ENCODE measurements at places on chromosomes 2 and 18.

GRCh38 chr2:113233593-113234550, 44.8 kb downstream of the PAX8 start:
- no peak overlapping the region for H3K4me3 ChIP-seq
- no peak overlapping the region for H3K27ac ChIP-seq
- no peaks in the 10 kb centered on the region for H3K27me3 ChIP-seq
- DNase-seq, result no peak
- no peaks in the 10 kb centered on the region for H3K36me3 ChIP-seq

DNA sequence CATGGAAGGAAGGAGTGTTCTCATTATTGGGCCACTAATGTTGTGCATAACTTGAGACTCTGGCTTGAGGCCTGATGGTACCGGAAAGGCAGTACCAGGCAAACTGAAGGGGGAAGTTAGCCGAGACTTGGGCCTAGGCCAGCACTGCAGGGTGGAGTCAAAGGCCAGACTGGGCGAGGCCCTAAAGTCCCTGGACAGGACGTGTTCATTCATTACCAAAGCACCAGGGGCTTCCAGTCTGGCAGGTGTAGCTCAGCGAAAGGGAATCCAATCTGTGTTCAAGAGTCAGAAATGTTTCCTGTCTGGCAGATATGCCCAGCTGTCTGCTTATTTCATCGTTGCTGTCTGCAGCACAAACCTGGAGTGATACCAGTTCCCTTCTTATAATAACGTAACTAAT, 4.7 kb upstream of the ITSN2 start:
- no peak overlapping the region for H3K27ac ChIP-seq
- no peak overlapping the region for H3K4me3 ChIP-seq
- DNase-seq, result no peak
- H3K4me1 ChIP-seq, result no peaks in the 10 kb centered on the region

DNA sequence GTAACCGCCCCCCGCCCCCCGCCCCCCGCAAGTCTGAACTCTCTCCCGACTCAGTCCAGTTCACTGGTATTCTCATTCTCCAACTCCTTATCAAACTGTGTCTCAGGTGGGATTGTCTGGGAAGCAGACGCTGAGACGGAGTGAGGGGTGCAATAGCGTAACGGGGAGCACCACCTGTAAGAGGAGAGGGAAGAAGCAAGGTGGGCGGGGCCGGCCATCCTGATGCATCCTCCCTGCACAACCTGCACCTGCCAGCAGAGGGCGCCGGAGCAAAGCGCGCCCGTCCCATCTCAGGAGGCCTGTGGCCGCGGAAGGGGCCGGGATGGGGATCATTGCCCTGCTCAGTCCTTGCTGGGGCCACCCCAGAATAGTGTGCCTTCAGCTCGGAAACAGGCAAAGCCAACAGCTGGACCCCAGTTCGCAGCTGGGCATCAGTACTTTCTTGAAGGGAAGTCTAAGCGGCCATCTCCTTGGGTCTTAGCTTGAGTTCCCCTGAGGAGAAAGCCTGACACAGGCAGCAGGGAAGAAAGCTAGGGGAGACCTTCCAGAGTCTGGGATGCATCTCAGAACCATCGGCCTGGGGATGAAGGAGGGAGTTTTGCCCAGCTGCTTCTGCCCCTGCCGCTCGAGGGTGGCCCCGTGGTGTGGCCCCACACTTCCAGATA, 208.0 kb downstream of the TFCP2L1 start:
- peak overlapping the region; percentile 37 for H3K4me3 ChIP-seq
- DNase-seq, result peak; percentile 88
- H3K27me3 ChIP-seq, result peaks cover 53% of the 10 kb centered on the region
- no peaks in the 10 kb centered on the region for H3K36me3 ChIP-seq
- peaks cover 13% of the 10 kb centered on the region for H3K4me1 ChIP-seq
- H3K27ac ChIP-seq, result no peak overlapping the region

DNA sequence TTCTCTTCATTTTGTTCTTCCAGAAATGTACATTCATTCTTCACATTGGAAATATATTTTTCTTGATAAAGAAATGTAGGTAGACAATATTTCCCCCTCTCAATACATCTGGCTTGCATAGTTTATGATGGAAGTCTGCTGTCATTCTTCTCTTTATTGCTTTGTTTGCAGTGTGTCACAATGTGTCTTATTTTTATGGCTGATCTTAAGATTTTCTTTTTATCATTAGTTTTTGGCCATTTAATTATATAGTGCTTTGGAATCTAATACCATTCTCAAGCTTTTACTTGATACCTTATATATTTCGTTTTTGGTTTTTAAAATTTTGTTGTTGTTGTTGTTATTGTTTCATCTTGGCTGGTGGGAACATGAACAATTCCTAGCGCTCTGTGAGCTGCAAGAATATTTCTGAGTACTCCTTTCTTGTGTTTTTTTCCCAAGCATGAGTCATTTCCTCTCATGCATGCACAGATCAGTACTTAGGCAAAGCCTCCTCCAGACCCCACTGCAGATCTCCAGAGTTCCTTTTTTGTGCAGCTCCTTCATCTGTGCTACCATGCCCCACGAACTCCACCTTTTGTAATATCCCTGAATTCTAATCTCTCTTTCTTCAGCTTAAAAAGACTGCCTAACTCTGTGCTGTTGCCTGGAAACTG, 13.7 kb upstream of the MMADHC start:
- H3K36me3 ChIP-seq, result no peaks in the 10 kb centered on the region
- H3K4me3 ChIP-seq, result no peak overlapping the region
- H3K27me3 ChIP-seq, result no peaks in the 10 kb centered on the region
- H3K4me1 ChIP-seq, result no peaks in the 10 kb centered on the region

GRCh38 chr2:48829036-48829435, 73.5 kb upstream of the LHCGR start:
- H3K4me3 ChIP-seq, result no peak overlapping the region
- no peaks in the 10 kb centered on the region for H3K4me1 ChIP-seq
- no peak overlapping the region for H3K27ac ChIP-seq
- DNase-seq, result no peak
- no peaks in the 10 kb centered on the region for H3K36me3 ChIP-seq
- no peaks in the 10 kb centered on the region for H3K27me3 ChIP-seq

Measured in neural progenitor cell (in vitro differentiated cells).